ENCODE measurements at places on chromosomes 3 and 15.
A peak's percentile ranks its signal among the peaks of the same experiment; 100 is the strongest.

DNA sequence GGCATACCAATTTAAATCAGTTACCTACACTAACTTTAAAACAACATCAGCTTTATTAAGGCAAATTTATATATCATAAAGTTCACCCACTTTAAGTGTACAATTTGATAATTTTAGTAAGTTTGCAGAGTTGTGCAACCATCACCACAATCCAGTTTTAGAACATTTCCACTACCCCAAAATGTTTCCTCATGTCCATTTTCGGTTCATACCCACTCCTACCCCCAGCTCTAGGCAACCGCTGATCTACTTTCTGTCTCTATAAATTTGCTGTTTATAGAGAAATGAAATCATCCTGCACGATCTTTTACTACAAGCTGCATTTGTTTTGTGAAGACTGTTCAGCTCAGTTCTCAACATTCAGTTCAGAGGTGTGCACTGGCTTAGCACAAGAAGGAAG lies 31.5 kb upstream of the FAM81A start:
- peak; percentile 71 for DNase-seq

- no peak for DNase-seq
Observed at GRCh38 chr3:60764870-60765269, 486.4 kb downstream of the FHIT start.

GRCh38 chr3:102205647-102206046 lies 229.2 kb upstream of the ZPLD1 start:
- no peak for DNase-seq

- DNase-seq = no peak
Observed at GRCh38 chr15:90203922-90204321, 2.8 kb downstream of the SEMA4B start.

- DNase-seq = no peak
Observed at GRCh38 chr15:42903388-42904324, 16.9 kb downstream of the TTBK2 start.

GRCh38 chr3:65126527-65127410 lies 439.0 kb upstream of the ADAMTS9 start:
- DNase-seq = no peak

- no peak for DNase-seq
Observed at GRCh38 chr3:65925254-65925954, 113.3 kb downstream of the MAGI1 start.

GRCh38 chr3:174046311-174046710 lies 648.8 kb downstream of the NLGN1 start:
- no peak for DNase-seq

- no peak for DNase-seq
Observed at GRCh38 chr3:168073842-168074605, 21.7 kb downstream of the GOLIM4 start.

- no peak for DNase-seq
Observed at GRCh38 chr3:101928890-101929289, 79.6 kb downstream of the NFKBIZ start.

DNA sequence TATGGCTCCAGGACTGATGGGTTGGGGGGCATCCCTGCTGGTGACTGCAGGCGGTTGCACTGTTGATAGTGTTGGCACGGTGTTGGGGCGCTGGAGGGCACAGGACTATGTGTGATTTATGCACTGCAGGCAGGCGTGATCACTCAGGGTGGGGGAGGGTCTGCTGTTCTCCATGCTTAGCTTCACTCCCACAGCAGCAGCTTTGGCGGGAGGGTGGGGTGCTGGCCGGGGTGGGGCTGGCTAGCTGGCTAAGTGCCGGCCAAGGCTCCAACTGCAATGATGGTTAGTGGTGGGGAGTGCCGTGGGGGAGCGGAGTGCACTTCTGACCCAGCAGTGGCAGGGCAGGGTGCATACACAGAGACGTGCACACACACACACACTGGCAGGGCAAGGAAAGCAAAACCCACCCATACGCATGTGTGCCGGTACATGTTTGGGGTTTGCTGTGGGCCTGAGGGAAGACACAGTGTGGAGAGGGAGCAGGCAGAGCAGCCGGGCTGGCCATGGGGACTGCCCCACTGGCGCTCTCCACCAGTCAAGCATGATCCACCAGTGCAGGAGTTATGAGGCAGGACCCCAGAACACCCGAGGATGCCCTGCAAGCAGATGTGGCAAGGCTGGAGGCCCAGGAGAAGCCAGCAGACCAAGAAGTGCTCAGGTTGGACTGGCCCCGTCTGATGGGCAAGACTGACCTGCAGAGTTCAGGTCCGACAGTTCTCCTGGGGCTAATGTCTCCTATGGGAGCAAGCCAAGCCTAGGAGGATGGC lies 16.5 kb upstream of the FGF7 start:
- DNase-seq = no peak

GRCh38 chr3:51539291-51539941 lies 897 bp downstream of the RAD54L2 start:
- no peak for DNase-seq

DNA sequence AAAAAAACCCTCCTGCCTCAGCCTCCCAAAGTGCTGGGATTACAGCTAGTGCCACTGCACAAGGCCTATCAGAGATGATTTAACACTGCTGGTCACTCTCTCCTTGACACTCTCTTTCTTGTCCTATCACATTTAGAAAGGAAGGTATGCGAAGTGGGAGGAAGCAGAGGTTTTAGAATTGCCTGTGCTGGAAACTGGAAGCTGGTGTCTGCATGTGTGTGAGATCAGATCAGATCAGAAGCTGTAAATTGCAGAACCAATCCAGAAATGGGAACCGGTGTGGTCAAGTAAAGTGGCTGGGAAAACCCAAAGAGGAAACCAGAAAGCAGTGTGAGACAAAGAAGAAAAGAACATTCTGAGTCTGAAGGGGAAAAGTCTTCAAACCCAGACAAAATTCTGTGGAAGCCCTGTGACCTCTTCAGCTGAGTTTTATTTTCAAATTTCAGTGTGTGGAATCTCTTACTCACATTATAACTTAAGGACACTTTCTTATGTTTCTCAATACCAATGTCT lies 2.8 kb downstream of the EFHB start:
- DNase-seq = peak; percentile 53

- DNase-seq = no peak
Observed at GRCh38 chr3:71549951-71550350, 33.6 kb downstream of the FOXP1 start.

DNA sequence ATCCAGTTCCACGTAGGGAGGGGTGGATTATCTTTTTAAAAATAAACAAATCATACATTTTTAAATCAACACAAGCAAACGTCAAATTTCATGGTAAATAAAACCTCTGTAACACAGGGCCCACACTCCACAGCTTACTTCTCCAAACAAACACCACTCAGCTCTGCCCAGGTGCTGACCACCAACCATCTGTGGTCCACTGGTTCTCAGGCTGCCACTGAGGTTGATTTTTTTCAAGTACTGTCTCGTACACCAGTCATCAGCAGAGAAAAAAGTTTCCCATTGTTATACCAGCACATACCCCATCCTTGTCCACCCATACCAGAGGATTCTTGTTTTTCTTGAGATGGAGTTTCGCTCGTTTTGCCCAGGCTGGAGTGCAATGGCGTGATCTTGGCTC lies 32.4 kb downstream of the CHSY1 start:
- no peak for DNase-seq

All from GM12864 (cell line).